ENCODE measurements at places on chromosomes 16 and 17.

DNA sequence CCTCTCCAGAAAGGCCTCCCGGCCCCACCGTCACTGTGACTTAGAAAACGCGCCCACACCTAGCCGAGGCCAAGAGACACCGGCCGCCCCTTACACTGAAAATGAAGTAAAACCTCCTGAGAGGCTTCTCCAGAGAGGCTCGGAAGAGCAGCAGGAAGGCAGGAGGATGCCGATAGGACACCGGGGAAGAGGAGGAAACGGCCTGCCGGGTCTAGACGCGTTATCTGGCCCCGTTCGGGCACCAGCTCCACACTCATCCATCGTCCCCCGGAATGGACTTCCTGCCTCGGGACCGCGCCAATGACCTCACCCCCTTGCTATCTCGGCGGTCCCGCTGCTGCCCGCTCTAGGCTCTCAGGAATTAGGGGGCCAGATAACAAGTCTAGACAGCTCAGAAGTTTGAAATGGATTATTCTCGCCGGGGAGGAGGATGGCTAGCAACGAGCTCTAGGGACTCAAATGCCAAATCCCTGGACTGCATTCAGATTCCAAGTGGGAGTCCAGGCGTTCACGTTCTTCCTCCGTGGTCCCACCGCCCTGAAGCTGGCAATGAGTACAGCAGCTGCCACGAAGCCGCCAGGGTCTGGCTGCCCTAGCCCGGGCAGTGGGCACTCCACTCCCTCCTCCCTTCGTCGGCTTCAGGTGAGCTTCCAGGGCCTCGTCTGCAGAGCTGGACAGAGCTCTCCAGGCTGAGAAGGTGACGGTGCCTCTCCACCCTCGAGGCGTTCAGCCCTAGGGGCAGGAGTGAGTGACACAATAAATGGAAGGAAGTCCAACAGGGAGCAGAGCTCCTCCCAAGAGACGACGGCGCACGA lies 350.9 kb downstream of the FOXL1 start:
- DNase-seq: no peak

- DNase-seq: no peak
Measured at GRCh38 chr17:1972487-1973160, 52.5 kb downstream of the RTN4RL1 start.

GRCh38 chr17:76635039-76635438 lies 8.5 kb downstream of the ST6GALNAC1 start:
- no peak for DNase-seq

DNA sequence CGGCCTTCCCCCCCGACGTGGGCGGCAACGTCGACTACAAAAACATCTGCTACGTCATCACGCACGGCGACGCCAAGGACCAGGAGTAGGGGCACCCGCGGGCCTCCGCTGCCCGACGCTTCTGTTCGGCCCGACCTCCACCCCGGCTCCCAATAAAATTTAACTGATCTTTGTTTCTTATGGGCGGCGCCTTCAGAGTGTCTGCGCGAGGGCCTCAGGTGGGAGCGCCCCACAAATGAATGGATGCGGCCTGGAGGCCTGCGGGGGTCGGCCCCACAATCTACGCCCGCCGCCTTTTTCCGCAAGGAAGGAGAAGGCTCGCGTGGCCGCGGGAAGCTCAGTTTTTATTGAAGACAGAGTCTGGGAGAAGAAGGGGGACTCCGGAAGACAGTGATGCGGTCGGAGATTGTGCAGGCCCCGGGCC lies 3.2 kb downstream of the MYL11 start:
- peak; percentile 99 for DNase-seq

DNA sequence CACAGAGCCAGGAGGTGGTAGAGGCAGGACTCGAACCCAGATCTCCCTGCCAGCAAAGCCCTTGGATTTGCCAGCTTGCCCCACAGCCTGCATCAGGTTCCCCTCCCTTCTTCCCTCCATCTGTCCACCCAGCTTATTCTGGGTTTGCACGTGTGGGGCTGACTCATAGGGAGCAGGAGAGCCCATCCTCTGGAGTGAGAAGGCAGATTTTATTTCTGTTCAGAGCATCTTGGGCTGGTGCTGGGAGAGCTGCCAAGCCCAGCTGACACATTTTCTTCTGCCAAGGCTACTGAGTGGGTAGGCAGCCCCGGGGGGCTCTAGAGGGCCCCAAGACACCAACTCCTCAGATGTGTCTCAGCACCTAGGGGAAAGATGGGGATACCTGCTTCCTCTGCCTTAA lies 106.3 kb upstream of the CRHR1 start:
- DNase-seq: no peak

- DNase-seq: no peak
Measured at GRCh38 chr16:88058817-88059216, 107.6 kb downstream of the BANP start.

DNA sequence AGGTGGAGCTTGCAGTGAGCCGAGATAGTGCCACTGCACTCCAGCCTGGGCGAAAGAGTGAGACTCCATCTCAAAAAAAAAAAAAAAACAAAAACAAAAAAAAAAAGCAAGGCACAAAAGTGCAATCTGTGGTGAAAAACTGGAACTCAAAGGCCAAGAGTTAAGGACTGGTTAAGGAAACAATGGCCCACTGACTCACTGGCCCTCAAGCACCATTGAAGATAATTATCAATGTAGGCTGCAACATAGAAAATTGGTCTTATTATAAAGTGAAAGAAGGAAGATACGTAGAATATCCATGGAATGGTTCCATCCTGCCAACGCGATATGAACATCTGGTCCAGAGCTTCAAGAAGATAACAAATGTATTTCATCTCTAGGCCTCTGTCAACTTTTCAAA lies 444.2 kb downstream of the SOX9 start:
- no peak for DNase-seq

- no peak for DNase-seq
Measured at GRCh38 chr17:9875441-9875840, 29.6 kb downstream of the RCVRN start.

- no peak for DNase-seq
Measured at GRCh38 chr17:38587203-38587602, 18.5 kb downstream of the SRCIN1 start.

- no peak for DNase-seq
Measured at GRCh38 chr17:72661116-72661944, 431.2 kb downstream of the SLC39A11 start.

DNA sequence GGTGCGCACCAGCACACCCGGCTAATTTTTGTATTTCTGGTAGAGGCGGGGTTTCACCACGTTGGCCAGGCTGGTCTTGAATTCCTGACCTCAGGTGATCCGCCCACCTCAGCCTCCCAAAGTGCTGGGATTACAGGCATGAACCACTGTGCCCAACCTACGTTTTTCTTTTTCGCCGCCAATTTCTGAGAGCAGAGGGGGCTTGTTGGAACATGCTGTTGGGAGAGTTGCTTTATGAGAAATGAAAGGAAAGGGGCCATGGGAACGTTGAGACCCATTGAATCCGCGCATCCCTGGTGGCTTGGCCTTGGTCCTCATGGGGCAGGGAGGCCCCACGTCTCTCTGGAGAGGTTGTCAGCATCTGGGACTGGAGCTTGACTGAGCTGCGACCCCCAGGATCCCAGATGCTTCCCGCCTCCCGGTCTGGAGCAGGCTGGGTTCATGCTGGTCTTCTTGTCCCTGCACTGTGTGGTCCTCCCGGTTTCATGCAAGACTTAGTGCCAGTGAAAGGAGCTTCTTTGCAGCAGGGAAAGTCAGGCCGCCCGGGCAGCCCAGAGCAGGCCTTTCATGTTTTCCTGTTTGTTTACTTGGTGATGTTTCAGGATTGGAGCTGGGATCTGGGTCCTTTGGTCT lies 22.8 kb downstream of the CRISPLD2 start:
- DNase-seq: no peak

GRCh38 chr16:85625053-85625452 lies 11.9 kb downstream of the GSE1 start:
- no peak for DNase-seq

- DNase-seq: no peak
Measured at GRCh38 chr17:48624544-48625494, 1.3 kb downstream of the HOXB9 start.

DNA sequence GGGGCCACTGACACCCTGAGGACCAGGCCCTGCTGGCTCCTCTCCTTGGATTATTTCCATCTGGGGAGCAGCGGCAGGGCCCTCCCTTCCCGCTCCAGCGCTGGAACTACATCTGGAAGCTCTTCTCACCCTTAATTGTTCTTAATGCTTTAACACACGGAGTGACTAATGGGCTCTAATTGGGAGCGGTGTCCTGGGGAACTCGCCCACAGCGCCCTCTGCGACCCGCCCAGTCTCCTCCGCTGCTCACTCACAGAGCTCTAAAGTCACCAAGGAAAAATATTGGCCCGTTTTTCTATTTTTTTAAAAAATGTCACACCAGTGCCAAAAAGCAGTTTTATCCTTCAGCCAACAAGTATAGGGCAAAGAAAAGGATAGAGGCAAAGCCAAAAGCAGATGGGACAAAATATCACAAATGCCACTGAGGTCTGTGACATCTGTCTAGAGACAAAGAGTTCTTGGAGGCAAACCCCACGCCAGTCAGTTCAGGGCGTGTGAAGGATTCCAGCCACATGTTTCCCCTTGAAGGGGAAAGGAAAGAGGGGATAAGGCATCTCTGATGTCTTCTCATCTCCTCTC lies 134.7 kb downstream of the RBFOX3 start:
- DNase-seq: no peak

DNA sequence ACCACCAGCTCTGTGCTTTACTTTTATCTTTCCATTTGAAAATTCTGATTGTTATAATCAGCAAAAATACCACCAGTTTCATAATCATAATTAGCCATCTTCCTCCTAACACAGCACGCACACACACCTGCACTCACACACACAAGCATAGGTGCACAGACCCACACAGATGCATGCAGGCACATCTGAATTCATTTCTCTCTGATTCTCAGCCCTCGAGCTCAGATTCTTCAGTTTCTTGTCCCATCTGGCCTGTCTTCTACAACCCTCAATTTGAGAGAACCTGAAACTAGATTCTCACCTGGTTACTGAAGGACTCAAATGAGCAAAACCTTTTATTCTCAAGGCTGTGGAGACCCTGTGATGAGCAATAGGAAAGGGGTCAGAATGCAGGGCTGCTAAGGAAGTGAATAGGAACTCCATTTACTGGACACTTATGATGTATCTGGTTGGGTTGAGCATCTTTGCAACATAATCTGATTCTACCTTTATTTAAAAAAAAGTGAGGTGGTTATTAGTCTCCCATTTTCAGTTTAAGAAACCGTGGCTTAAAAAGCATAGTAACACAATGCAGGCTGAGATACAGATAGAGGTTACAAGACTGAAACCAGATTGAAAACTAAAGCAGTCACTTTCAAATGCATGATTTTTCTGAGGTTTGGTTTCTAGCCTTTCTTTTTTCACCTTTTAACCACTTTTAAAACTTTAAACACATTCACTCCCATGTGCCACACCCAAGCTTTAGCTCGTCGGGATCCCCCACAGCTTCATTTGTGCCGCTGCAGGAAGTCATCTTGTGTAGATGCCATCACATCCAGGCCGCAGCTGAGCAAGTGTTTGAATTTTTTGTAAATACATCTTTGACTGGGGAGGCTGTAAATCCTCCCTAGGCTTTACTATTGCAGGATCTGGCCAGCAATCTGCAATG lies 9.4 kb downstream of the KRT33A start:
- no peak for DNase-seq

GRCh38 chr17:65193305-65193704 lies 56.1 kb downstream of the RGS9 start:
- no peak for DNase-seq

- DNase-seq: no peak
Measured at GRCh38 chr17:79082311-79083190, 7.9 kb downstream of the ENGASE start.

DNA sequence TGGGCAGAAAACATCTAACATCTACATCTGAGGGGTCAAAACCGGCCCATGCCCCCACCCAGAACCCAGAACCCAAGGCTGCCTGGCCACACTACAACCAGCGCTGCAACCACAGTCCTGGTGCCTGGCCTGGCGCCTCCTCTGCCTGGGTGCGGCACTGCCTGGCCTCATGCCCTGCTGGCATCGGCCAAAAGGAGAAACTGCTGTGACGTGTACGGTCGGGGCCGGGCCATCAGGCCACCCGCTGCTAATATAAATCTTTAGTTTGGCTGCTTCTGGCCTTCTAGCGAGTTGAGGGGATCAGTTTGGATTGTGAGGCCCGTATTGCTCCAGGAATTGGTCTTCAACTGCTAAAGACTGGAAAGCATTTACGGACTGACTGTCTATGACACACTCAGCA lies 22.8 kb downstream of the TMEM204 start:
- DNase-seq: no peak

DNA sequence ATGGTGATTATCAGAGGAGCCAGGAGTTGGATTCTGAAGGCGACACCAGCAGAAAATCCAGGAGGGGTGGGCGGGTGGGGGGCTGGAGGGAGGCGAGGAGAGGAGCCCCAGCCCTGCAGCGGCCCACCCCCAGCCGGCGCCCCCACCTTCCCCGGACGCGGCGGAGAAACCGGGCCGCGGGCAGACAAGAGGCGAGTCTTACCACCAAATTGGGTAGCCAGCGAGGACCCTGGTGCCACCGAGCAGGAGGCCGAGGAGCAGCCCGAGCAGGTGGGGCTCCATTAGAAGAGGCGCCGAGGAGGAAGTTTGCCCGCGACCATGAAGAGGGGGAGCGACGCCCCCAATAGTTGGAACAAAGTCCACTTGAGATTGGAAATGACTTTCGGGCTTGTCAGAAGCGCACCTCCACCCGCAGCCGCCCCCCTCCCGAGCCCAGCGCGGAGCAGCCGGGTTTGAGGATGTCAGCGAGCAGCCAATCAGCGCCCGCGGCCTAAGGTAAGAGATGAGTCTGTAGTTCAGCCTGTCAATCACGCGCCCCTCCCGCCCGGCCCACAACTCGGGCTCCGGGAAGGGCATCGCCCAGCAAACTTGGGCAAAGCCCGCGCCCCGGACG lies at the start of gene WNT3:
Gene WNT3 (minus strand): TSS at position 377 of the 613 bp plus-strand sequence. CDS start 95 bp downstream, at position 282.
- DNase-seq: no peak

DNA sequence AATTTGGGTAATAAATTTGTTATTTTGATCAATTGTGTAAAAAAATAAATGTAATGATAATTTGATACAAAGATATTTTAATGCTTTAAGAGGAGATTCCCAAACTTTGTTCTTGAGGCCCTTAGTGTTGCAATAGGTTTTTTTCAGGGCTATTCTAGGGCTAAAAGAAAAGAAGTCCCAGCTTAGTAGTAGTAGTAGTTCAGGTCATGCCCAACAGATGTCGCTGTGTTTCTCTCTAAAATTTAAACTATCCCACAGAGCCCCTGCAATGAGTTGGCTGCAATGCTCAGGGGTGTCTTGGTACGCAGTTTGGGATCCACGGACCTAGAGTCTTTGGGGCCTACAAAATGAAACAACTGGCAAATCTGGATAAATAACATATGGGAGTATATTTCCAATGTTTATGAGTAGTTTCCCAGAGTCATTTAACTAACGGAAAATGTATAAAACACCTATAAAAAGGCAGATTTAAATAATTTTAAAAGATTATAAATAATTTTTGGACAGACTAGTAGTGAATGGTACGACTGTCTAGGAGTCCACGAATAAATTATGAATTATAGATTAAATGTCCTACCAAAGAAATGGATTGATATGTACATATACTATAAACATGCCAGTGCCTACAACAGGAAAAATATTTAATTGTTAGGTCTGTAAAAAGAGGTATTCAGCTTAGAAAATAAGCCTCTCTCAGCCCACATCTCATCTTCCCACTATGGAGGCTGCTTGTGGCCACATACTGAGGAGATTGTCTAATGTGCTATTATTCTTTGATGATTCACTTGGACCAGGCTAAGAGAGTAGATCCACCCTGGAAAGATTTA lies 228.5 kb upstream of the PMFBP1 start:
- DNase-seq: no peak

- no peak for DNase-seq
Measured at GRCh38 chr17:68581863-68582645, 19.1 kb downstream of the FAM20A start.

Data from vagina (tissue), 2 donors.